ENCODE measurements at places on chromosomes 6 and 20.

- DNase-seq = no peak
Measured at GRCh38 chr6:15255909-15256395, 10.1 kb downstream of the JARID2 start.

- DNase-seq = peak; percentile 66
Measured at GRCh38 chr6:139173172-139173571, 38.3 kb downstream of the HECA start.

- no peak for DNase-seq
Measured at GRCh38 chr6:157228426-157229131, 94.7 kb downstream of the TMEM242 start.

GRCh38 chr6:133165235-133165634, 75.9 kb upstream of the EYA4 start:
- DNase-seq = no peak

- no peak for DNase-seq
Measured at GRCh38 chr6:29791162-29791561, 36.5 kb upstream of the HLA-G start.

GRCh38 chr6:20119485-20119884, 92.8 kb downstream of the MBOAT1 start:
- no peak for DNase-seq

DNA sequence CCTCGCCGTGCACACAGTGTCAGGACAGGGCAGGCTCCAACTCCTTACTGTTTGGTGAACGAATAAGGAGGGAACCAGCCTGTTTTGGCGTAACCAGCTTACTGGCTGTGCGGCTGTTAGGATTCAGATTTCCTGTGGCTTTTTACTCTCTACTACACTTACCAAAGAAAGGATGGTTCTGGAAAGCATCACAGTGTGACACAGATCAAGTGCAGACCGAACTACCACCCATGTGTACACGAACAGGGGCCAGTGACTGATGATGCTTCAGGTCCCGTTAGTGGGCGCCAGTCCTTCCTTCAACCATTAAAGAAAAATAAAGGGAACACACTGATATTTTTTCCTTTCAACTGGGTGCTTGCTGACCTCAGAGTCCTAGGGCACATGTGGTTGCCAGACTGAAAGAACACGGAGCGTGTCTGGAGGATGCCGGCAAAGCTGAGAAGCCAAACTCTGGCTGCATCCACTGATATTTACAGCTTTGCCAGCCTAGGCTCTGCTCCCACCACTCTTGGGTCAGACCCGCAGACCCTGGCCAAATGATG, 352.3 kb upstream of the AGPAT4 start:
- no peak for DNase-seq

DNA sequence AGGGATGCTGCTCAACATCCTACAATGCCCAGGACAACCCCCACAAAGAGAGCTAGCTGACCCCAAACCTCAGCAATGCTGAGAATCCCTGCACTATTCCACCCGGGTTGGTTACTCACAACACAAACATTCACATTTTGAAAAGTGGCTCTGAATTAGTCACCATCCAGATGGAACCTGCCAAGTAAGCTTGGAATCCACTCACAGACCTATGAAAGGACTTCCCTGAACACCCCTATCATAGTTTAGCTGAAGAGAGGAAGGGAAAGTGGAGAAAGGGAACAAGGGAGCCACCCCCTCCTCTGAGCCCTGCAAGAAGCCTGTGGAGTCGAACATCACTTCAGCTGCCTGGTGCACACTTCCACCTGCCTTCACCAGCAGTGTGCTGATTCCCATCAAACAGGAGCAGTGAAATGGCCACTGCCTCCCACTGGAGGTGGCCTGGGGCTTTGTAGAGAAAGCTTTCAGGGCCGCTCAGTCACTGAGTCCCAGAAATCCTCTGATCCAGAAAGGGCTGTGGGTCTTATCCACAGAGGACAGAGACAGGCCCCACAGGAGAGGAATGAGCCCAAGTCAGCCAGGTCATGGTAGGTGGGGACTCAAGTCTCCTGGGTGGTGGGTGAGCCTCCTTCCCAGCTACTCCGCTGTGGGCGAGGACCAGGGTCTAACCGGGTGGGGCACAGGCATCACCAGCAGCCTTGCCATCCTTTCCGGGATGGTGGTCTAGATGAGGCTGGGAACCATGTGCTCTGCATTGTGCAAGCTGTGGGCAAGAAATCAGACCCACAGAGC, 203.7 kb downstream of the SYNDIG1 start:
- no peak for DNase-seq
